ENCODE measurements at places on chromosomes 5 and 9.

DNA sequence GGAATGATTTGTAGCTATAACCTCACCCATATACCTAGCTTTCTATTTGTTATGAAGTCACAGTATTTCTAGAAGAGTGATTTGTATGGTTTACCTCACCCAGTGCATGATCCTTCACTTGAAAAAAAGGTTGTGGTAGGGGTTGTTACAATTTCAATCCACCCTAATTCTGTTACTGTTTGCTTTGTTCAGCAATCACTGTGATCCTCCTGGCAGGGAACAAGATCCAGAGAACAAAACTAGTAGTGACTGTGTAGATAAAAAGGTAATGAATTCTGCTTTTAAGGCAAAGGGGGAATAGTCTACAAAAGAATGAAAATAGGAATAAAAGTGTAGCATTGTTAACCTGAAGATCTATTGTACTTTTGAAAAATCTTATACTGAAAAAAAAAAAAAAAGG, 191.3 kb upstream of the SH3GL2 start:
- DNase-seq: no peak

DNA sequence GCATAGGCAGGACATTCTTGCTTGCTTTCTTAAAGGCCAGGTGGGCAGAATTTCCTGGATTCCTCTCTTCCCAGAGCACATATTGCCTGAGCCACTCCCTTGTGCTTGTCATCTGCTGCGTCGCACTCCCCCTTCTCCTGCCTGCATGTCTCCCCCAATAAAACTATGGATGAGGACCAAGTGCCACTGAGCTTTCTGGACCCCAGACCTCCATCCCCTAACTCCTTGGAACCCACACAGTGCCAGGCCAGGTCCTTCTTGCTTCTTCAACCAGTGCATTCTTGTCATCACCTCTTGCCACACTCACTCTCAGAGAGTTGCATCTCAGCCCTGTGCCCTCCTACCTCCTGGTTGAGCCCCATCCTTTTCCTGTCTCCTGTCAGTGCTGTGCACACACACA, 157.9 kb upstream of the PANK3 start:
- DNase-seq: no peak

DNA sequence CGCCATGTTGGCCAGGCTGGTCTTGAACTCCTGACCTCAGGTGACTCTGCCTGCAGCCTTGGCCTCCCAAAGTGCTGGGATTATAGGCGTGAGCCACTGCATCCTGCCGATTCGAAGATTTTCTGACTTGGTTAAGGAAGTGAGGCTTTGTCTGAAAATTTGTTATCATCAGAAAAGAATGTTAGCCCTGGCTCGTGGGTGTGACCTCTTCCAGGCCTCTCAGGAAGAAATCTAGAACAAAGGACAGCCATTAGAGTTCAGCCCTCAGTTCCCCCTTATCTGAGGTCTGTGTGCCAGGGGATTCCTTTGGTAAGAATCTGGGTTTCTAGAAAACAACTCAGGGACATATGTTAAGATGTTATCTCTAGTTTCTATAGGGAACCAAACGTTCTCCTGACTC, 6.2 kb downstream of the OR2S2 start:
- no peak for DNase-seq

DNA sequence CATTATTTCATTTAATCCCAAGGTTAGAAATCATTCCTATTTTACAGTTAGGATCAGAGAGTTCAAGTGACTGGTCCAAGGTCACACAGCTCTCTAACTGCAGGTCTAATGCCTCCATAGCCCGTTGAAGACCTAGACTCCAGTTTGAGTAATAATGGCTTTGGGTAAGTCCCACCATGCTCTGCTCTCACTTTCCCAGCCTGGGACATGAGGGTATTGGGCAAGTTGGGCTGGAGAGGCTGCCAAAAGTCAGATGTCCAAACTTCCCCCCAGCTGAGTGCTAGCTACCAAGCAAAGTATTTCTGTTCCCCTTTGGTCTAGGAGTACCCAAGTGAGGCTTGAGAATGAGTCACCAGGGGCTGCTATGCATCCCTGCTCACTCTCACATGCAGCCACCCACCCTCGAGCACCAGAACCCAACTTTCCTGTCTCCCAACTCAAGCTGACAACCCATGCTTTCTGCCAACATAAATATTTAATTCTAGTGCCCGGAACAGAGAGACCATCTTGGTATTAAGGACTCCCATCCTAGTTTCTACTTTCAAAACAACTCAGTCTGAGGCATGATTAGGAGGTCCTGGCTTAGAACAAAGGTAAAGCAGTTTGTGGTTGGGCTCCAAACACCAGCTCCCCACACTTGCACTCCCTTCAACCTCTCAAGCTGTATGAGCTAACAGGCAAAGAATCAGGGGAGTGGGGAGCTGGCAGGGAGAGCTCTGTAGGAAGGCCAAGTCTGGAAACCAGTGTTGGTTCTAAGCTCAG, 236.5 kb upstream of the TRIM32 start:
- DNase-seq: no peak

- no peak for DNase-seq
These were observed 82.5 kb downstream of the ESM1 start for GRCh38 chr5:54902791-54903473.

DNA sequence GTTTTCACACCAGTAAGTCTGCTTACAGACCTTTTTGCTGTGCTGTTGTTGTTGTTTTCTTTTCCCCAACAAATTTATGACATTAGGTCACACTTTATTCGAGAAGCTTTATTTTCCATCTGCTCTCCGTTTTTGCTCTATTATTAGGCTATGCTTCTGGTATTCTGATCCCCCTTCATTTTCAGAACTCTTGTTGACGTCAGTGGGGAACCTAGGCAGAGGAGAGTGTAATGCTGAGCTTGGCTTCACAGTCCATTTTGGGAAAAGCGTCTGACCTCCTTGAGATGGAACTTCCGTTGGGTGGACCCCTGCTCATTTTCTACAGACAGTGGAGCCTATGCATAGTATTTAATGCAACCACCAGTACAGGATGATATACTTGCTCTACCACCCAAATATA, 387.9 kb upstream of the MEF2C start:
- DNase-seq: no peak

- no peak for DNase-seq
These were observed 342.4 kb downstream of the FGF10 start for GRCh38 chr5:44046619-44047364.

- no peak for DNase-seq
These were observed 301.6 kb downstream of the ISL1 start for GRCh38 chr5:51684794-51685355.

- no peak for DNase-seq
These were observed 262.9 kb upstream of the TRPM3 start for GRCh38 chr9:71384343-71384742.

DNA sequence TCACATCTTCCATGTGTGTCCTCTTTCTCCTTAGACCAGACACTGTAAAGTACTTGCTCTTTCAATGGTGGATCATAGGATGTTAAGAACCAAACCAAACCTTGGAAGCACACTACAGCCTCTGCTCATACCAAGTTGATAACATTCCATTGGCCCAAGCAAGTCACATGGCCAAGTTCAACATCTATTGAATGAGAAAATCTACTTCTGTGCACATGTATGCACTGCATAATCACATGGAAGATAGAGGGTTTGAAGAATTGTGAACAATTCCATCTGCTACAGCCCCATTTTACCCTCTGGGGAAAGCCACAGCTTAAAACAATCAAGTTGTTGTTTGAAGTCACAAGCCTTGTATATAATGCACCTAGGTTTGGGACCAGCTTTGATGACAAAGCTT, 68.2 kb downstream of the MFAP3 start:
- DNase-seq: no peak

DNA sequence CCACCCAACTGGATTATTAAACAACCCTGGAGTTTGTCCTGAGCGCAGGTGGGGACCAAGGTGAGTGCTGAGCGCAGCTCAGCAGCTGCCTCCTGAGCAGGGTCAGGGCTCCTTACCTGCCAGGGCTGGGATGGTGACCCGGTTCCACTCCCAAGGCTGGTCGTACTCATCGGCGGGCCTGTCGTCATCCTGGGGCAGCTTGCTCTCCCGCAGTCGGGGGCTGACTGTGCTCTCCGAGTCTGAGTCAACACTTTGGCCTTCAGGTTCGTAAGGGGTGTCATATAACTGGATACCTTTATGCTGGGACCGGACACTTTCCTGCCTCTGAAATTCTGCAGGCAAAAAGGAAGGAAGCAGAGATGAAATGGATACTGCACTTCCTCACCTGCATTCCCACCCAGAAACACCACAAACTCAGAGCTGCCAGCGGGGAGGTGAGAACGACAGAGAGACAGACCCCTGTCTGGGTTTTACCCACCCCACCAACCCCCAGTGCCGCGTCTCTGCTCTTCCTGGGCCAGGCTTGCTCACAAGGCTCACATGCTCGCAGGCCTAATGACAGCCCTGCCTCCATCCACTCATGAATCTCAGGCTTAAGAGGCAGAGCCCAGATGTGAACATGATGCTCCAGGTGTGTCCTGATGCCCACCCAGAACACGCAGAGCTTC, 70.7 kb upstream of the SLC25A51 start:
- DNase-seq: no peak

DNA sequence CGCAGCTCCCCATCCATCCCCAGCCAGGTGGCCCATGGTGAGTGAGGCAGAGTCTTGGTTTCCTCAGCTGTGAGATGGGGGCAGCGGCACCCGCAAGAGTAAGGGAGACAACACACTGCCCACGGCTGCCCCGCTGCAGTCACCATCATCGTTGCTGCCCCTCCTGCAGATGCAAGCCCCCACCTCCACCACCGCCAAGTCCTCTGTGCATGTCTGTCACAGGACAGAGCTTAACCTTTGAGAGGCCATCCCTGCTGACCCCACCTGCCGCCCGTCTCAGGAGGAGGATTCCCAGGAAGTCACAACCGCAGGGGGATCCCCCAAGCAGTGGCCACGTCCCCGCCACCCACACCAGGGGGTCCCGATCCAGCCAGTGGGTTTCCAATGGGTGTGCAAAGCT, 113.7 kb downstream of the VAV2 start:
- no peak for DNase-seq

DNA sequence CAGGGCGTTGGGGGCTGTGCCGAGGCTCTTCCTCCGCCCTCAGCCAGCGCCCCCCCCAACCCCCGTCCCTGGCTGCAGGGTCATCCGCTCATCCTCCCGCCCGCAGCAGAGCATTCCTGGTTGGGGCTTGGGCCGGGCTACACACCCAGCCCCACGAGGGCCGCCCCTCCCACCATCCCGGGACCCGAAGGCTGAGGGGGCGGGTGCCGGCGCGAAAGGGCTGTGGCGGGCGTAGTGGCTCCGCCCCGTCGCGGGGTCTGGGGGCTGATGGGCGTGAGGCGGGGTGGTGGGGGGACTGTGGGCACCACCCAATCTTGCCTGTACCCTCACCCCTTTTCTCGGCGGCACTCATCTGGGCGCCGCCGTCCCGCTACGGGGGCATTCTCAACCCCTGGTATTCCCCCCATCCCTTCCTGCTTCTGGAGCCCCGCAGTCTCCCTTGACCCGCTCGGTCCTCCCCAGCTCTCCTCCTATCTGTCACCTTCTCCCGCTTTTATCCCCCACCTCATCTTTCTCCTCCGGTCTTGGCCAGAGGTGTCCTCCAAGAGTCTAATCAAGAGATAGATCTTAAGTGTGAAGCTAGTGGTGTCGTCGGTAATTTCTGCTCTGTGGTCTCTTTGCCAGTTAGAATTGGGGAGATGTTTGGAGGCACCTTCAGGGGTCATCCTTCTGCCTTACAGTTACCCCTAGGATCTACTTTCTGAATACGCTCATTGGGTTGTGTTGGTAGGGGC, 1.6 kb downstream of the FER start:
- no peak for DNase-seq

GRCh38 chr5:181059297-181060230, 19.5 kb downstream of the BTNL9 start:
- no peak for DNase-seq

- DNase-seq: no peak
These were observed 25.6 kb downstream of the SLC31A1 start for GRCh38 chr9:113246928-113247327.

GRCh38 chr5:153365547-153365946, 124.9 kb upstream of the GRIA1 start:
- no peak for DNase-seq

DNA sequence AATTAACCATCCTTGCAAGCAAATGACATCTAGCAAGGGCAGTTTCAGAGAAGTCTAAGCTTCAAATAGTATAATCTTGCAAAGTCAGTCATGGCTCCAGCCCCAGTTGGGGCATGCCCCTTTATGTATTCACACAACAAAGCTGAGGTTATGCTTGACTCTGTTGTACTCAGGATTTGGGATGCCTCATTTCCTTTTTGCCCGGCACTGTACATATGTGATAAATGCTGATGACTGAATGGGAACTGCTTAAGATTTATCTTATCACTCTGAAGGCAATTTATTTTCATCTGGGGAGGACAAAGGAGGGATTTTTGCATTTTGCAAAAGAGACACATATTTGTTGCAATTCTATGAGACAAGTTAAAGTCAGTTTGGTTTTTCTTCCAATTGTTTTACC, 219.2 kb downstream of the TRPM3 start:
- DNase-seq: no peak

DNA sequence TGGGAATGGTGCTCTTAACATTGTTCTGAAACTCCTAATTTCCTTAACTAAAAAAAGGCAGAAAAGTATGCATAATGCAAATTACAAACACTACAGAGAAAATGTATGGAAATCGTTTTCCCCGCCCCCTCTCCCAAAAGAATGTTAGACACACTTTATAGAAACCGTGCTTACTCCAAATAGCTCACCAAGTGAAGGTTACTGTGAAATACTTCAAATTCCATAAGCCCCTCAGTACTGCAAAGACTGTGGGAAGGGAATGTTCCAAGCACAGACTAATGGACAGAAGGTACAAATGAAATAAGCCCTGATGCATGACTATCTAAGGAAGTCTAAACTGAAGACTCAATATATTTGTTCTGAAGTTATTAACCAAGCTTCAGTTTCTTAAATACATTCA, 12.5 kb downstream of the MAPKAP1 start:
- no peak for DNase-seq

DNA sequence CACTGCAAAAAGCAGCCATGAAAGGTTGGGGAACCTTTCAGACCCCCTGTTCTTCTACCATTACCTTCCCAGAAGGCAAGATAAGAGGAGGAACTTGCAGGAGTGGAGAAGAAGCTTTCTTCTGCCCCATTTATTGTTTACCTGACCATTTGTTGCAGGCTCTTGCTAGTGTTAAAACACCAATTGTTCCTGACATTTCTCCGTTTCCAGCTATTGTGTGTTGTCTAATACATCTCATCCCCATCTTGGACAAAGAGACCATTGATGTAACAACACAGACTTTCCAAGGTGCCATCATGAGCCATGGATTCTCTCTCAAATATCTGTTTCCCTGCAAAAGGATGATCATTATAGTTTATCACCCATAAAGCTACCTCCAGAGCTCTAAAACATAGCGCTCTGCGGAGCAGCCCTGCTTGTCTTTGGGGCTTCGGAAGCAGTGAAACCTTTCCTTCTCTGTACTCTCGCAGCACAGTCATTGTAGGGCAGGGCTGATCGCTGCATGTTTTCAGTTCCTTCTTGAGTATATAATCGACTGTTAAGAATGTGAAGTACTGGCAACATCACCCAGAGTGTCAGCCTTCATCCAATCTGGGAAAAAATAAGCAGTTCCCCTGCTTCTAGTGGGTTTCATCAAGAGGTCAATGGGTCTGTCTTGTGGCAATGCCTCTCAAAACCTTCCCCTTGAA, 680.0 kb downstream of the SEMA5A start:
- DNase-seq: no peak
